ENCODE measurements at places on chromosomes 2 and 18.

DNA sequence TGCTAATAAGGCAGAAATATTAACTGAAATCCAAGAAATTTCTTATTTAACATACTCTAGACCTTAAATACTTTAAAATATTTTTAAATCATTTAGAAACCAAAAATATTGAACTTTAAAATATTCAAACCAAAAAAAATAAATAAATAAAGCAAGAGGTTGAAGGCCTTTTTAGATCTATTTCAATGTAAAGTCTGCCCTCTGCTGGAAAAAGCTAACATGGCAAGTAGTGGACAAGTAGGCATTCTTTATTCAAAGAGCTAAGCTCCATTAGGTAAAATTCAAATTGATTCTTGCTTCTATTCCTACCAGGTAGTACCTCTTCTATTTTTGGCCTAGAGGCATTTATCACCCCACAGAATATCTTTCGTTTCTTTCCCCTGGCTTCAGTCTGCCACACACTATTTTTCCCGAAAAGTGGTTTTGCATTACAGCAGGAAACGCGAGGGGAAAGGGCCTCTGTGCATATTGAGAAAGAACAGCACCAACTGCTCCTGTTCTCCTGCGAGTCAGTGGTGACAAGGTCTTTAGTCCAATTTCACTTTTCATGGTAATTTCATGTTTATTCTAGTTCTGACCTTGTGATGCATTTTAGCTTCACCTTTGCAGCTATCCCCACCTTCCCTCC, 20.4 kb downstream of the IFIH1 start:
- no peak for DNase-seq

GRCh38 chr2:236662231-236663185, 92.9 kb downstream of the ACKR3 start:
- DNase-seq = no peak

GRCh38 chr2:23624378-23624777, 239.4 kb downstream of the KLHL29 start:
- DNase-seq = no peak

DNA sequence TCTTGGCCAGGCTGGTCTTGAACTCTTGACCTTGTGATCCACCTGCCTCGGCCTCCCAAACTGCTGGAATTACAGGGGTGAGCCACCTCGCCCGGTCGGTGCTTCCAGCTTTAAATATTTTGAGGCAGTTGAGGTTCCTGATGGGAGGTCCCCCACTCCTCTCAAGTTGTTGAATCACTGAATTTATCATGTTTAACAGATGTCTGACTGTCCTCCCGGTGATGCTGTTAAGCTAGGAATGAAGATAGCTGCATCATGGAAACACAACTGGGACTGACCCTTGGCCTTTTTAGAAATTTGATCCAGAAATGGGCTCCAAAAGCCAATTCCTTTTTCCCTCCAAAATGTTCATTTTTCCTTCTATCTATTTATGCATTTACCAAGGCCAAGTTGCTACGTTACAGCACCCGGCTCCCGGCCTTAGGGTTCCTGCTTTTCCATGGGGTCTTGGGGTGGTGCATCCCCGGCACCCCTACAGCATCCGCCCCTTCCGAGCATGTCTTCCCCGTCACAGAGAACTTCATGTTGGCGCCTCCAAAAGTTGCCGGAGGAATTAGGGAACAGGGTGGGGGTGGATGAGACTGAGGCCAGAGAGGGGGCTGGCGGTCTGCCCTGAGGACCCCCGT, 43.9 kb downstream of the PAX8 start:
- no peak for DNase-seq

GRCh38 chr2:204888222-204888621, 342.9 kb downstream of the PARD3B start:
- no peak for DNase-seq

GRCh38 chr2:112026509-112026908, 28.6 kb upstream of the TMEM87B start:
- DNase-seq = no peak

DNA sequence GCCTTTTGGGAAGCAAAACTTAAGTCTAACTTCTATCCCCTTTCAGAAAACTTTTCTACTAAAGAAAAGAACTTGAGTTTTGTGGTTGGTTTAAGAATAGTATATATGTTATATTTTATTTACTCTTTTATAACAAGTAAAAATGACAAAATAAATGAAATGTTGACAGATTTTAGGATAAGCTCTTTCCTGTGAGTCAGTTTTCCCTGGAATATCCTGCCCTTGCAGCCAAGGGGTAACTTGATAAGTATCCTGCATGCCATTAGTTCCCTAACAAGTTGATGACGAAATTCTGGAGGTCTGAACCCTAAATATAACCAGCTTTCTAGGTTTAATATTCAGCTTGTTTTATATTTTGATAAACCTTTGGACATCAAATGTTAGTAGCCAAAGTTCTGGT, 7.3 kb upstream of the HTR2B start:
- no peak for DNase-seq

DNA sequence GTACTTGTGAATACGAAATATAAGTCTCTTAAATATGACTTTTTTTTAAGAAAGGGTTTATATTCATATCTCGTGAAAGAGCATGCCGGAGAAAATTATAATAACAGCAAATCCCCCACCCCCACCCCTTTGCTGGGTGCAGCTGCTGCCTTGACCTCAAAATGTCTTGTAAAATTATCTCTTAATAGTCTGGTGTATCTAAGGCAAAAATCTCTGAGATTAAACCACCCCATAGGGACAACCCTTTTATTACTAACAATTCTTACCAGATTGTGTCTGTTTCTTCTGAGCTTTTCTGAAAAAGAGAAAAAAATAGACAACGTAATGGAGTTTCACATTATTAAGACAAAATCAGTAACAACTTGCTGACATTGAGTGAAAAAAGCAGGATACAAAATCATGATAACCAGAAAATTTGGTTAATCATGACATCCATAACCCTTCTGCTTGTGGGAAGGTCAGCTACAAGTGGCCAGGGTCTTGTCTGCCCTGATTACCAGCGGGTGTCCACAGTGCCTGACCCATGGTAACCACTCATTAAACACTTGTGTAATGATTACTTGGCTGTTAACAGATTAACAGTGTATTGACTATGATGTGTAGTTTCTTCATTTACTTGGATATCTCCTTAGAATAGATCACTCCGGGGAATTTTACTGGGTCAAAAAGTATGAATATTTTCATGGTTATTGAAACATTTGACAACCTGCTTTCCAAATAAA, 1.5 kb downstream of the STRADB start:
- DNase-seq = no peak
